ENCODE measurements at places on chromosomes 6 and 20.

GRCh38 chr20:3072530-3073250 is 1.3 kb downstream of the OXT start:
- DNase-seq, result no peak

DNA sequence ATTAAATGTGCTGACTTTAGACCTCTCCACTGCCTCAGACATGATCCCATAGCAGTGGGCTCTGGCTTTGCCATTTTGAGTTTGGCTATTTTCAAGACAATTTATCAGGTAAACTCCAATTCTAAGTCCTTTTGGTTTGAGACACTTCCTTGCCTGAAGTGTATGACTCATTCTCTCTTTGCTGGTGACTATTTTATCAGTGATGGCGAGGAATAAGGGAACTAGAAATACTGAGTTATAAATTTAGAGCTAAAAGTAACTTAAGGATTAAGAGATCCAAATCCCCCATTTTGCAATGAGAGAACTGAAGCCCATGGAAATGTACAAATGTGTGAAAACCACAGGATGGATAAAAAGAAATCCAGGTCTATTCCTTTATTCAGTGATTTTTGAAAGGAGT is 30.9 kb upstream of the CD83 start:
- DNase-seq, result peak; percentile 29

- DNase-seq, result no peak
Measured at GRCh38 chr20:56461576-56461975, 6.9 kb upstream of the RTF2 start.

DNA sequence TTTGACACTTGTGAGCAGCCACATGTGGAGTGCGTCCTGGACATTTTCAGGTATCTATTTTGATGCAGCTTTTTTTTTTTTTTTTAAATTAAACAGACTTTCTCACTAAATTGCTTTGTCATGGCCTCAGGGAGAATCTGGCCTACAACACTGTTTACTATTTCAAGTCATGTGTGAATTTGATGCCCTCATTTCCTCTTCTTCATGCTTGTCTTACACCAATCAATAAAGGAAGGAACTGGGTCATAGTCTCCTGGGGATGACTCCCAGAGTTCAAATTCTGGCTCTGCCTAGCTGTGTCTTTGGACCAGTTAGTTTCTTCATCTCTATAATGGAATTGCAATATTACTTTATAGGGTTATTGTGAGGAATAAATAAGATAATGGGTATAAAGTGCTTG is 554.1 kb downstream of the PRKN start:
- no peak for DNase-seq

DNA sequence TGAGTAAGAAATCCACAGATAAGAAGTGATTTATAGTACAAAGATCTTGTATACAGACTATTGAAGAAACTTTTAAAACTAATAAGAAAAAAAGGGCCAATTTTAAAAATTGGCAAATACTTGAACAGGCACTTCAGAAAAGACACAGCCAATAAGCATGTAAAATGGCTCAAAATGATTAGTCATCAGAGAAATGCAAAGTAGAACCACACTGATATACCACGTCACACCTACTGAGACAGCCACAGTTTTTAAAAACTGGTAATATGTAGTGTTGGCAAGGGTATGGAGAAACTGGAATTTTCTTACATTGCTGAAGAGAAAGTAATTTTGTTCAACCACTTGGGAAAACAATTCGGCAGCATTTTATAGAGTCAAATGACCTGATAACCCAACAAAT is 488.9 kb upstream of the HTR1E start:
- DNase-seq, result no peak

- no peak for DNase-seq
Measured at GRCh38 chr6:136676075-136676474, 116.2 kb downstream of the MAP3K5 start.

DNA sequence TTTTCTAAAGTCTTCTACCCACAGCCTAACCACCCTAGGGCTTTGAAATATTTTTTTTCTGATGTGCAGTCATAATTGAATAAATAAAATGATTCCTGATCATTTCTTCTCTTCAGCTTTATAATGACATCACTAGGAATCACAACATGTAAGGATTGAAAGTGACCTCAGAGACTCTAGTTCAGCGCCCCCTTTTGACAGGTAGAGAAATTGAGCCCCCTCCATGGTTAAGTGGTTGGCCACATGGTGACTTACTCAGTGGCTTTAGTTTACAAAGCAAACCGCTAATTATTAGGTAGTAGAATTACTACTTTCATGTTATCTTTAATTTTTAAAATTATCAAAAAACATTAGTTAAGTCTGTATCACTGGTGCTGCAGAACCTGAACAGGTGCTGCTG is 13.3 kb upstream of the SLC2A12 start:
- DNase-seq, result no peak

DNA sequence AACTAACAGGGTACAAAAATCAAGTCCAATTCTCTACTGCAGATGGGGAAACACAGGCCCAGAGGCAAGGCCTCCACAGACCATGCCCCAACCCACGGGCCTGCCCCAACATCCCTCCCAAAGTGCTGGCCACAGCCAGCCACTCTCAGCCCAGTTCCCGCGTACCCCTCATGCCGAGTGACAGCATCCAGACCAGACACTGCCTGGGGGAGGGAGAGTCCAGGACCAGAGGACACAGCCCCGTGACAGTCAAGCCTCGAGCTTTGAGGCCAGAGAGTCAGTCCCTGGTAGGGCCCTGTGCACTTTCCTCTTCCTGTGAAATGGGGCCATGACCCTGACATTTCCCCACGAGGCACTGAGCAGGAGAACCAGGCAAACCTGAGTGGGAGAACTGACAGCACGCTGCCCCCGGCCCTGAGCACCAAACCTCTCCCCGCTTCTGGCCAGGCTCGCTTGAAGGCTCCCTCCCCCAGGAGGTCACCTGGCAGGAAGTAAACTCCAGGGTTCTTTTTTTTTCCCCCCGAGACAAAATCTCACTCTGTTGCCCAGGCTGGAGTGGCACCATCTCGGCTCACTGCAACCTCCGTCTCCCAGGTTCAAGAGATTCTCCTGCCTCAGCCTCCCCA is 4.9 kb downstream of the MYL9 start:
- DNase-seq, result no peak

DNA sequence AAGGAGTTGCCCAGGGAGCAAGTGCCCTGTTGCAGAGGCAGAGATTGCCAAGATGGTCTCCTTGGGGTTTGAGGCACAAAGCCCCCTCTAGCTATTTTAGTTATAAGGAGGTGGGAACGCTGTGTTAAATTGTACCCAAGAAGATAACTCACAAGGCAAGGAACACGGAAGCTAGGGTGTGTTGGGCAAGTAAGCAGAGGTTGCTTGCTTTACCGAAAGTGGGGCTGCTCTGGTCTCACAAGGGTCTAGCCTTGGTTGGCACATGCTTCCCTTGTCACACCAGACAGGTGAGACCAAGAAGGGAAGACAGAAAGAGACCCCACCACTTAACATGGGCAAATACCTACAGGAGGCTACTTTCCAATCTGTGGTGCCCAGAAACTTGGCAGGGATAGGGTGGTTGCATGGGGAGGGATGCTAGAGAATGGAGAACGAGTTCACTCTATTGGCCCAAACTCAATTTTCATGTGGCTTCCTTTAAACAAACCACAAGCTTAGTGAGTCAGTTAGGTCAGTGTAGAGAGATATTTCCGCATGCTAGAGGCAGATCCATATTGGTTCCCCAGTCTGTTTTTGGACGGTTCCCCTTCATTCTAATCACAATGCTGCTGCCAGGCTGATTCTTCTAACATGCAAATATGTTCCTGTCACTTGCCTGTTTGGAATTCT is 42.4 kb downstream of the PLAGL1 start:
- DNase-seq, result peak; percentile 89

DNA sequence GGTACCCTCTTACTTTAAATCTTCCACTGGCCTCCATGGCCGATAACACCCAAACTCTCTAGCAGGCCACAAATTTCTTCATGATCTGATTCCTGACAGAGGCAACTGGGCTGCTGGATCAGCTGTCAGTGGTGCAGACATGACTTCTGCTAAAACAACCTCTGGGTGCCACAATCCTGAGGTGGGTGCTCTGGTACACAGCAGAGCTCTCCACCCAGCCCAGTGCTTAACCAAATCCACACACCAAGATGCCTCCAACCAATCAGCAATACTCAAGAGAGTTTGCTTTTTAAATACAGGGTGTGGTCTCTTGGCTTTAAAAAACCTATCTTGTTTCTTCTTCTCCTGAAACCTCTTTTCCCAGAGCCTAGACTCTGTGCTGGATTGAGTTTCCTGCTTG is 126.6 kb upstream of the SPACA1 start:
- DNase-seq, result no peak

DNA sequence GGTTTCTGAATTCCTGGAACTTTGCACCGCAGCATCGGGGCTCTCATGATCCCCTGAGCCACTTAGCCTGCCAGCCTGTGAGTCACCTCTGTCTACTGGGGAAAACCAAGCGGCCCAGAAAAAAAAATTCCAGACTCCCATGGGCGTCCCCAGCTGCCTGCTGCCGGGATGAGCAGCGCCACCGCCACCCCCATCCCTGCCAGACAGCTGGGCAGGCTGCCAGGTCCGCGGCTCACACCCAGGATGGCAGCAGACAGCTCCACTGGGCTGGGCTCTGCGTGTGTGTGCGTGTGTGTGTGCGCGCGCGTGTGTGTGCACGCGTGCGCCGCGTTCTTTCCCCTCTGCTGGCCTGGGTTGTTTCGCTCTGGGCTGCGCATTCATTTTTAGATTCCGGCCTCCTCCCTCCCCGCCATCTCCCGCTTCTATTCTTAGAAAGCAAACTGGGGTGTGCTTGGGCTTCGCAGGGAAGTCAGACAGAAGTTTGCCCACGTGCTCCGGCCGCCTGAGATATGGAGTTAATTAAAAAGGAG is 38.9 kb upstream of the PMEPA1 start:
- DNase-seq, result peak; percentile 93

DNA sequence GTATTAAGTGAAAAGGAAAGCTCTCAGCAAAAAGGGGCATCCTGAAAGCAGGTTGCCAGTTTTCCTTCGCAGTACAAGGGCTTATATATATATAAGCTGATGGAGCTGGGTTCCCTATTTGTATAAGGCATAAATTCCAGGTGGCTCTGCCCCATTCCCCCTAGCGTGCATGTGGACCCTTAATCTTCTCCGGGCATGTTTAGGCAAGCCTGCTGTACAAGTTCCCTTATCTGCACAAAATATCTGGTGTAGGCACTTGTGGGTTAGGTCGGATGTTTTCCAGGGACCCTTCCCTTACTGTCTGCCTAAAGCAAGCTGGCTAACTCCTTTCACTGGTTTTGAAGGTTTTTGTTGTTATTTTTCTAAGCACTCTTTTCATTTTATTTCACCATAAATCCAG is 140.7 kb downstream of the FUT9 start:
- no peak for DNase-seq

DNA sequence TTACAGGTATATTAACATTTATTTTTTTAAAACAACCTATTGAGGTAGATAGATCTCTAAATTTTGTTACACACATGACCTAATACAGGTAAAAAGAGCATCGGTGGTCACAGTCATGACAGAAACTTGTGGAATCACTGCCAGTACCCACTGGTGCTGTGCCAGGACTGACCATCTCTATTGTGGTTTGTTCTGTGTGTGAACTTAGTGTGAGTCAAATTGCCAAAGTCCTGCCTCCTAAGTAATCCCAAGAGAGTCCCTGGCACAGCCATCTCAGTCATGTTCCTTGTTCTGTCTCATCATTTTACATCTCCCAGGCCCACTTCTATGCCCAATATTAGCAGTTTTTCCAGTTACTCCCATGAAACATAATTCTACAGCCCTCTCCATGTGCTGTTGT is 21.4 kb downstream of the GSTA2 start:
- DNase-seq, result no peak

DNA sequence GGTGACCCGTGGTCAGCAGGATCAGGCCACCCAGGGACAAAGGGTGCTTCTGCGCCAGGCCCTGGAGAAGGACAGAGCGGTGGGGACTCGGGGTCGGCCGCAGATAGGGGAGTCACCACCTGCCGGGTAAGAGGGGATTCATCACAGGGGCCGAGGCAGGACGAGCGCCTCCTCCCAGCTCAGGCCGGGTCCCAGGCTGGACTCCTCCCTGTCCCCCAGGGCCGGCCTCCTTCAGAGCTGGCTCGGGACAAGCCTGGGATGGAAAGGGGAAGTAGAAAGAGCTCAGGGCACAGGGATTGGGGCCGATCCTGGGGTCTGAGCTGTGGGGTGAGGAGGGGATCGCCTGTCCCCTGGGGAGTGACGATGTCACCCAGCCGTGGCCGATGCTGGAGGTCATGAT is 154.6 kb upstream of the PROKR2 start:
- no peak for DNase-seq

GRCh38 chr6:105459049-105459448 is 56.2 kb upstream of the PREP start:
- DNase-seq, result no peak

DNA sequence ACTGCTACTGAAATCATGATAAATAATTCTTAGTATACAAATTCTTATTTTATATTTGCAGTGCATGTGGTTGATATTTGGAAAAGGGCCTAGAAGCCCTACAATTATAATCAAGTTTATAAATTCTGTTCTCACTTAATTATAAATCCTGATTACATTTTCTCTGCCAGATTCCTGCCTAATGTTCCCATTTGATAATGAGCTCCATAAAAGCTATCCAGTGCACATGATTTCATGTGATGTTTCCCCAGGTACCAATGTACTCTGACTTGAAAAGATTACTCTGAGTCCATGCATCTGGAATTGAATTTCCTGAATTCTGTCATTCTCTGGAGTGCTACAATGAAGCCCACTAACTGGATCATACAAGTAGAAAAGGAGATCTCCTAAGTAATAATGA is 292.2 kb downstream of the FRK start:
- no peak for DNase-seq

GRCh38 chr6:34143884-34144580 is 1.9 kb downstream of the GRM4 start:
- DNase-seq, result peak; percentile 48

DNA sequence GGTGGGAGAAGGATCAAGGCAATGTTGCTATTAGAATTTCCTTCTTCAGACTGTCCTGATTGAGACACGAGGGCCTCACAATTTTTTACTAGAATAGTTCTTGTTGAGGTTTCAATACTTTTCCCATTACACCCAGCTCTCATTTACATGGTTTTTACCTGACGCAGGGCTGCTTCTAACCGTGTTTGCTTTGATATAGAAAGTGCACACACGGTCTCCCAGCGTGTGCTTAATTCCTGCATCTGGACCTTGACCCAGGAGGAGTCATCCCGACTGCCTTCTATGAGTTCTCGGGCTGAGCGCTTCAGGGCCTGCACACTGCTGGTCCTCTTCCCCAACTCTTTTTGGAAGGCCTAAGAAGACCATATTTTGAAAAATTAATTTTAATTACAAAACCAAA is 160.2 kb downstream of the DST start:
- DNase-seq, result no peak
